Stimulated activated CD8-positive, alpha-beta memory T cell treated with anti-CD3 and anti-CD28 coated beads, Interleukin-4, amount 100 ng/mL, for 1 hour (primary cell): ENCODE measurements at places on chromosomes 1 and 21.

GRCh38 chr21:42411197-42411869, 7.6 kb downstream of the UBASH3A start:
- DNase-seq: no peak

GRCh38 chr1:234973426-234974250, 155.0 kb downstream of the TOMM20 start:
- no peak for DNase-seq

- DNase-seq: no peak
Measured at GRCh38 chr21:41545500-41546359, 37.8 kb upstream of the TMPRSS2 start.

DNA sequence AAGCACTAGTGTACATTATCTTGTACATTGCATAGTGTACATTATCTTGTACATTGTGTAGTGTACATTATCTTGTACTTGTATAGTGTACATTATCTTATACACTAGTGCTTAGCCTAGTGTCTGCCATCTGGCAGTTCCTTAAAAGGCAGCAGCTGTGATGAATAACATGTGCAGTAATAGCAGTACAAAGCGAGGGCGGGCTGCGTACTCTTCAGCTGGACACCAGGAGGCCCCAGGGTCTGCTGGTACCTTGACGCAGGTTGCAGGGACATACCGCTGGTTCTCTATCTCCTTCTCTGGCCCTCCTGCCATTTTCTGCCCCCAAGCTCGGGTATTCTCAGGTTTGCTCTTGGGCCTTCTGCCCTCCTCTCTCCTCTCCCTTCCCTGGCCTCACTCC, 149.6 kb downstream of the SEC16B start:
- DNase-seq: no peak

DNA sequence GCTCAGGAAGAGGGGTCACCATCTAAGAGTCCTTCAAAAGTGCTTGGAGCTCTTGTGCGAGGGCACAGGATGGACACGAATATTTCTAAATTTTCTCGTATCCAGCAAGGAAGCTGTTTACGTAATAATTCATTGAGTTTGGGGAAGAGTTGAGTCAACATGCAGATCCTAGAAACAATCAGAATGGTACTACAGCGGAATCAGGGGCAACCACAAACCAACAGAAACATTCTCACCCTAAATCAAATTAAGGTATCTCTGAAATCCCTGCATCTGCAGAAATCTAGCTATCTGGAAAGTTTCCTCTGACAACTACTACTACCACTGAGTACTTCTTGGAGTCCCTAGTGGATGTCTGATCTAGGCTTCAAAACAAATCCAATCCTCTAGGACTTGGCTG, 352.4 kb downstream of the LTN1 start:
- no peak for DNase-seq

DNA sequence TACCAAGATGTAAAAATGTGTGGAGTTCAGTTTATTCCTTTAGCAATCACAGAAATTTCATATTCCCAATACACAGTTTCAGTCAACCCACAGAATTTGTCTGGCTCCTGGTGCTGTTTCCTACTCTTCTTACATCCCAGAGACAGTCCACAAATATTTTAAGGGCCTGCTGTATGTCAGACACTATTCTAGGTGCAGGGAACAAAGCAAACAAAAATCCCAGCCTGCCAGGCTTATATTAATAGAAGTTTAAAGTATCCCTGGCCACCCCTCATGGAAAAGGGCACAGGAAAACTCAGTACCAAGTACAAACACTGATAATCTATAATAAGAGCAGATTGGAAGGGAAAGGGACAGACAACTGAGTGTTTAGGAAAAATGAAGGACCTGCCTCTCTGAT, 194.8 kb downstream of the ZP4 start:
- DNase-seq: no peak

- no peak for DNase-seq
Measured at GRCh38 chr1:246787781-246788513, 63.7 kb downstream of the SCCPDH start.

DNA sequence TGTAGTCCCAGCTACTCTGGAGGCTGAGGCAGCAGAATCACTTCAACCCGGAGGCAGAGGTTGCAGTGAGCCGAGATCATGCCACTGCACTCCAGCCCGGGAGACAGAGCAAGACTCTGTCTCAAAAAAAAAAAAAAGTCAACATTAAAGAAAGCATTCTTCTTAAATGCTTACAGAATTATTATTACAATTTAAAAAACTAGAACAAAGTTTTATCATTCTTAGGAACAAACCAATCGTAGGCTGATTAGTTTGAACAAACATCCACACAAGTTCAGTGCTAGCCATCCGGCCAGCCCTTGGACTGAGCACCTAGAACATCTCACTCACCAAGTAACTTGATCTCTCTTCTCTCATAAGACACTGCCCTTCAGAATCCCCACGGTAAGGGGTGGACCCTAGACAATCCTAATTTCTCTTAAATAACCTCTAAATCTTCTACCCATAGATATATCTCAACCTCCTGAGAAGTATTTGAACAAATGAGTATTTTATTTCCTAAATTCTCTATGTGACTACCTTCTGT, 16.0 kb downstream of the JAK1 start:
- DNase-seq: no peak

DNA sequence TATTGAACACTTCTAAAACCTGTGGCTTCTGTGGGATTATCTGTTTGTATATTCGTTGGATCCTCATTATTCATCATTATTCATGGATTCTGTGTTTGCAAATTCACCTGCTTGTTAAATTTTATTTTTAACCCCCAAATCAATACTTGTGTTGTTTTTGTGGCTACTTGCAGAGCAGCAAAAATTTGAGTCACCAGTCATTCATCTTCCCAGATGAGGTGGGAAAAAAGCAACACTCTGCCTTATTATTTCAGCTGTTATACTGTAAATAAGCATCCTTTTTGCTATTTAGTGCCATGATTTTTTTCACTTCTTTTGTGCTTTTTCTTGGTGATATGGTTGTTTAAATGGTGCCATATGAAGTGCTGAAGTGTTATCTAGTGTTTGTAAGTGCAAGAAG, 56.7 kb downstream of the RASAL2 start:
- no peak for DNase-seq

DNA sequence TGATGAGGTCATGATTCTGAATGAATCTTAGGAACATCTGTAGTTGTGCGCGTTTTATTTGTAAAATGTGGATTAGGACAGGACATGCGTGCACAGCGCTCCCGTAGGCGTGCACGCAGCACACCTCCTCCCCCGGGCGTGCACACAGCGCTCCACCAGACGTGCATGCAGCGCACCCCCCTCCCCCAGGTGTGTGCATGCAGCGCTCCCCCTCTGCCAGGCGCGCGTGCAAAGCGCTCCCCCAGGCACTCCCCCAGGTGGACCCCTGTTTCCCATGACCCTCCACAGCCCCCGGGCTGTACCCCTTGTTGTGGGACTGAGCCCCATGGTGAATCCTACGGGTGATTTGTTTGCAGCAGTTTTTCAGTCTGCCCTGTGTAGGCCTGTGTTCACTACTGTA, 61.6 kb downstream of the S100B start:
- no peak for DNase-seq

DNA sequence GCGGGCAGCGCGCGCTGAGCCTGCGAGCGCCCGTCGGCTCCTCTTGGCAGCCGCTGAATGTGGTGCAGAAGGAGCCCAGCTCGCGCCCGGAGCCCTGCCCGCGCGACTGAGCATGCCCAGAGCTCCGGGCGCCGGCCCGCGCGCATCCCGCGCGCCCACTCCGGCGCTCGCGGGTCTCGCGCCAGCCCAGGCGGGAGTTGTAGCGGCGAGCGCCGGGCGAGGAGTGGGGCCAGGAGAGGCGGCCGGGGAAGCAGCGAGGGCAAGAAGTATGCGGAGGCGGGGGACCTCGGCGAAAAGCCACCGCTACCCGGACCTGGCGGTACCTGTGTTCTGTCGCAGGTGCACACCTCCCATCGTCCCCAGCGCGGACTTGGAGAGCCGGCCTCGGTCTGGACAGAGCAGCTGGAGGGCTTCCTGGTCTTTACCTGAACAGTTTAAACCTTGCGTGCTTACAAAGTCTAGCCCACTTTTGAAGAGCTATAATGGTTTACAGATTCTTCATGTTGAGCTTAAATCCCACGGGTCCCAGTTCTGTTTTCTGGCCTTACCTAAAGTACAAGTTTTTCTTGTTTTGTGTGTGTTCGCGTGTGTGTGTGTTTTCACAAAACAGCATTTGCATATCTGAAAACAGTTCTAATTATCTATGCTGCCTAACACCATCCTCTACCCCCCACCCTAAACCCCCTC, at the start of gene DDAH1:
Gene DDAH1, minus strand, starts transcription at position 61 of the 687 bp plus-strand sequence. CDS start 114 bp downstream, outside the sequence.
- no peak for DNase-seq

DNA sequence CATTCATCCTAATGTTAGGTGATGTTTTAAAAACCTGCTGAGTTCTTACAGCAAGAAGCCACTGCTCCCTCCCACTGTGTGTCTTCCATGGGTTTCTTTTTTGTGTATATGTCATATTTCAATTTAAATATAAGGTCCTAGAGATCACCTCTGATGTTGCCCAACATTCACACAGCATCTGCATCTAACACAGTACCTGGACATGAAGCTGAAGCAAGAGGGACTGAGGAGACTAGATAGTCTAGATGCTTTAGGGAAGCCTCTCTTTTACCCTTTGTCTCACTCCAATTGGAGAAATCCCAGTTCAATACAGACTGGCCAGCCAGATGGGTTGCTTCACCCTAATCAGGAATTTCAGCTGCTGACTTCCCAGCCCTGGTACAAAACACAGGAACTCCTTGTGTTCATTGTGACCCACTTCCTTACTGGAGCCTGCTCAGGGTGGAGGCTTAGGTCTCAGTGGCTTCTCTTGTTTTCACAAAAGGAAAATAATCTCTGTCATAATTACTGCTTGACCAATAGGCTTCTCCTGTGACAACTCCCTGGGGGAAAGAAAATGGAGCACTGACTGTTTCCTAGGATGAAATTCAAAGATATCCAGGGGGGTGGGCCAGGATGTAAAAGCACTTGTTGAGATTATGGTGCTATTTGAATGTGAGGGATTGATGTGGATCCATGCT, 17.3 kb downstream of the BTG2 start:
- DNase-seq: no peak

DNA sequence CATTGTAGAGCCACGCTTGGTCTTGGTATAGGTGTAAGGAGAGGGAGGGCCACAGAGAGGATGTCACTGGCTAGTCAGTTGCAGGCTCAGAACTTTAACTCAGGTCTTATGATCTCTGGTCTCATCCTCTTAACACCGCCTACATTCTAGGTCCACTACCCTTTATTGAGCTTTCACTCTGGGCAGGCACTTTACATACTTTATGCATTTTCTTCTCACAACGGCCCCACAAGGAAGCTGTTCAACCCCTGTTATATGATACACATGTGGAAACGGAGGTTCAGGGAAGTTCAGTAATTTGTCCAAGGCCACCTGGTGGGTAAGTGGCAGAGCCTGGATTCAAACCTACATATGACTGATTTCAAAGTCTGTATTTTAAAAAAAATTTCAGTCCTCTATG, 25.3 kb upstream of the RCAN3 start:
- no peak for DNase-seq

DNA sequence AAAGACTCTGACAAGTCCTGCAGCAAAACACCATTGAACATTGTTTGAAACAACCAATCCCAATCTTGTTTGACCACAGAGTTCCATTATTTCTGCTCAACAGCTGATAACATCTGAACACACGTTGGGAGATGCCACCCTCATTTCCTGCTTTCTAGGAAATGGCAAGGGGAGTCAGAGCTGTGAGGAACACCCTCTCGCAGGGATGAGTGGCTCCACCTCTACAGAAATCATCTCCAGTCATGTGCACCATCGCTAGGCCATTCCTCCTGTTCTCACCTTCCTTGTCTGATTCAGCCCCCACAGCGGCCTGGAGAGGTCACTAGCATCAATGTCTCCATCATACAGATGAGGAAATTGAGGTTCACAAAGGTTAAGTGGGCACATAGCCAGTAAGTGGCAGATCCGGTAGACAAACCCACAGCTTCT, 22.4 kb upstream of the RUNX3 start:
- DNase-seq: no peak

DNA sequence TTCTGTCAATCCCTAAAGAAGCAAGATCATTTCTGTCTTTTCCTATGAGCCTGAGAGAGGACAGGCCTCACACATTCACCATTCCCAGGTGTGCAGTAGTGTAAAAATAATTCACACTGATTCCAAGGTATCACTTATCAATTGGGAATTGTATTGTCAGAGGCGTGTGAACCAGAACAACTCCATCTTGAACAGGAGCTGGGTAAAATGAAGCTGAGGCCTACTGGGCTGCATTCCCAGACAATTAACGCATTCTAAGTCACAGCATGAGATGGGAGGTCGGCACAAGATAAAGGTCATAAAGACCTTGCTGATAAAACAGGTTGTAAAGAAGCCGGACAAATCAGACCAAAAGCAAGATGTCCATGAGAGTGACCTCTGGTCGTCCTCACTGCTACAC, 239.2 kb downstream of the SMYD3 start:
- DNase-seq: no peak
